Heart right ventricle (tissue), 16 donors: ENCODE measurements at places on chromosomes 6 and 20. TPM values are rescaled to one million over a fixed set of nuclear protein-coding genes. Genes with fewer than 3 reads are reported as not detected.

The SMOC2 gene
- total RNA-seq, result 39.1 TPM

The PRIM2 gene
- total RNA-seq, result 4.0 TPM

GRCh38 chr6:123036648-123037047 lies 40.6 kb downstream of the CLVS2 start:
- H3K27ac ChIP-seq, result no peak overlapping the region
- DNase-seq, result no peak
- no peaks in the 10 kb centered on the region for H3K36me3 ChIP-seq
- no peaks in the 10 kb centered on the region for H3K4me1 ChIP-seq

The MAS1 gene
- 0.02 TPM for total RNA-seq

DNA sequence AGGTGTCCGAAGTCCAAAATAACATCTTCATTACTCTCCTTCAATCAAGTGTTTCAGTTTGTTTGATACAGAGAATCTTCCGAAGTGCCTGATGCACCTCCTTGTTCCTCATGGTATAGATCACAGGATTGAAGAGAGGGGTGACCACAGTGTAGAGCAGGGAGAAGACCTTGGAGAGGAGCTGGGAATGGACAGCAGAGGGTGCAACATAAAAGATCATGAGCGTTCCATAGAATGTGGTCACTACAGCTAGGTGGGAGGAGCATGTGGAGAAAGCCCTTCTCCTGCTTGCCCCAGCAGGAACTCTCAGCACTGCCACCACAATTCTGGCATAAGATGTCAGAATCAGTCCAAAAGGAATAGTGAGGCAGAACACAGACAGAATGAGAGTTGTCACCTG lies 11.9 kb downstream of the OR12D1 start:
- H3K4me3 ChIP-seq, result no peak overlapping the region
- no peak for DNase-seq
- H3K27ac ChIP-seq, result no peak overlapping the region
- no peaks in the 10 kb centered on the region for H3K36me3 ChIP-seq

DNA sequence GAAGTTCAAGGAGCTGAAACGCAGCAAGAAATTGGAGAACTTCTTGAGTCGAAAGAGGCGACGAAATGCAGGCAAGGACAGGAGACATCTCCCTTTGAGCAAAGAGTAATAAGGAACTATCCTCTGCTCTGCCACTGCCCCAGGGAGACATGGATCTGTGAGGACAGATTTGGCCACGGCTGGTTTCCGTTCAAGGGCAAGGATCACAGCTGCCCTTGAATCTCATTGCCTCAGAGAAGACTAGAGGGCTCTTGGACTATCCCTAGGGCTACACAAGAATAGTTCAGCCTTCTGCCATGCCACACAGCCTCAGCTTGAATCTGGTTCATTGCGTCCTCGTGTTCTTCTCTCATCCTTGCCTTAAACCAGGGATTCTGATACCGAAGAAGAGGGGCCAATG lies 7.7 kb downstream of the RRP36 start:
- H3K27ac ChIP-seq, result no peak overlapping the region
- H3K36me3 ChIP-seq, result peaks cover 10% of the 10 kb centered on the region
- DNase-seq, result no peak
- H3K4me1 ChIP-seq, result no peaks in the 10 kb centered on the region

DNA sequence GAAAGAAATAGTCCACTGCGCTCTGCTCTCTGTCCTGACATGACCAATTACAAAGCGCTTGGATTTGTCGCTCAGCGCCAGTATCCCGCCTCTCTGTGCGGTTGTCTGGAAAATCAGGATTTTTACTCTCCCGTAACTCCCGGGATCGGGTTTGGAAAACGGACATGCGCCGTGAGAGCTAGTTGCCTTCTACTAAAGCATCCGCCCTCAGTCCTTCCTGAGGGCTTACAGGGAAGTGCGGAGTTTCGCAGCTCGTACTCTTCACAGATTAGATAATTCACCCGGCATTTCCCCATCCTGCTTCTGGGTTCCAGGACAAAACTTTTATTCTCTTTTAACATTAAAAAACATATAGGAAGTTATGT lies 427 bp upstream of the MKKS start:
- DNase-seq, result peak; percentile 96
- H3K27me3 ChIP-seq, result no peaks in the 10 kb centered on the region
- H3K27ac ChIP-seq, result peak overlapping the region; percentile 90
- peaks cover 37% of the 10 kb centered on the region for H3K4me1 ChIP-seq
- no peaks in the 10 kb centered on the region for H3K36me3 ChIP-seq

DNA sequence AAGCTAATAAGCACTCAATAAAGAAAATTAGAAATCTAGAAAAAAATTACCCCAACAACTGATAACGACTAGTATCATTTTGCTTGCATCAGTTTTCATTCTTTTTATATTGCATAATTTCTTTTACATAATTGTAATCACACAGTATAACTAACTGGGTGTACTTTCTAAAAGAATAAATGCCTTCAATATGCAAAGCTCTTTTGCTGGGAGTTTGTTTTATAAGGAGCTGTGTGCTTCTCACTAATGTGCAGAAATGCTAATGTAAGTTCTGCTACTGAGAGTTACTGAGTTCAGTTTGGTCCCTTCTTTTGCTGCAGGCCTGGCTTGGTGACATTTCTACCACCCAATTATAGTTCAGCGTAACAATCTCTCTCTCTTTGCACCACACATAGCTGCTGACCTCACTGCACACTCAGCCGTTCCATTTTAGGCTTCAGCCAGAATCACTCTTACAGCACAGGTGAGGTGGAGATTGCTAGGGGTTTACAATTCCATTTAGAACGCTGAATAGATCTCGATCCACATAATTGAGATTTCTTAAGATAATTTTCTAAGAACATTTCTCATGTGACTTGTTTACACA lies 20.9 kb upstream of the KLHL31 start:
- no peaks in the 10 kb centered on the region for H3K27me3 ChIP-seq
- H3K36me3 ChIP-seq, result no peaks in the 10 kb centered on the region
- peak overlapping the region; percentile 77 for H3K27ac ChIP-seq
- no peak for DNase-seq
- H3K4me3 ChIP-seq, result no peak overlapping the region

DNA sequence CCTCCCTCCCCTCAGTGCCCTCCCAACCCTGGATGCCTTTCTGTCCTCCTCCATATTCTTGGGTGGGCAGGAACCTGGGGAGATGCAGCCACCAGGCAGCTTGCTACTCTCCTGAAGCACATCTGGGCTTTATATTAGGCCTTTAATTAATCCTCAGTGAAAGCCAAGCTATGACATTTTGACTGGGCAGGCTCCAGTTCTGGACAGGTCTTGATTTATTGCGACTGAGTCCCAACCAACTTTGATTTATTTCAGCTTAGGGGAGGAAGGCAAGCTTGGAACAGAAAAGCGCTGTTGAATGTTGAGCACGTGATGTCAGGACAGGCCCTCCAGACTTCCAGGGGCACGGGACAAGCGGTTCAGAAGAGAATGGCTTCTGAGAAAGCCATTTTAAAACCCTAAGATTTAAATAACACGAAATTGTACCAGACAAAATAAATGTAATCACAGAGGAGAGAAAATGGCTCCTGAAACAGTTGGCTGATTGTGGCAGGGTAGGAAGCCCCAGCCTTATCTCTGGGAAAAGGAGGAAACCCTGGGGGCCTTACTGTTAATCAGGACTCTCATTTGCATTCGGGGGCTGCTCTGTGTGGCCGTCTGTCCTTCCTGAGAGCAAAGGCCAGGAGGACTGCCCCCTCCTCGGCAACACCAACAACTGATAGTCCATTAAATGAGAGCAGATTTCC lies 294.2 kb downstream of the FOXC1 start:
- H3K27ac ChIP-seq, result peak overlapping the region; percentile 53
- DNase-seq, result no peak
- no peaks in the 10 kb centered on the region for H3K4me1 ChIP-seq
- no peak overlapping the region for H3K4me3 ChIP-seq
- no peaks in the 10 kb centered on the region for H3K36me3 ChIP-seq
- H3K27me3 ChIP-seq, result no peaks in the 10 kb centered on the region

DNA sequence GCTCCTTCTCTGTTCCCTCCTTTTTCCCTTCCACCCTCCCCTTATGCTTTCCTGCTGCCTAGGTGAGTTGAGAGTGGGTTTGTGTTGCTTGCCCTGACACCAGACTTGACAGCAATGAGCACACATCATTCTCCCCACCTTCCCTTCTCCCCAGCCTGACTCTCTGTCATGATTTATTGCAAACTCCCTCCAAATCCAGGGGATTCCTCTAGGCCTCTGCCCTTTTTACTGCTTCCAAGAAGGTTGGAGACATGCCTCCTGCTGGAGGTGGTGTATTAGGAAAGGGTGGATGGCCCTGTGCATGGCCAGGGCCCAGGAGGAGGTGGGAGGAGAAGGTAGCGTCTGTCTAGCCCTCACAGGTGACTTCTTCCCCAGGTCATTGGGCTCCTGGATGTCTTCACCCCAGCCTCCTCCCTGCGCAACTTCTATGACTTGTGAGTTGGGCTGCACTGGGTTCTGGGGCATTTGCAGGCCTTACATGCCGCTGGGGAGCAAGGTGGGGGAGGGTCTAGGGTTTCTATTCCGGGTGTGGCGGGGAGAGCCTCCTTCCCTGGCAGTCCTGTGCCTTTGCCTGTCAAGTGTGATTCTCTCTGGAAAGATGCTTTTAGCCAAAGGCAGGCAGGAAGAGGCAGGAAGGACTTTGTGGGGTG lies 2.1 kb downstream of the MAPK13 start:
- no peak for DNase-seq
- no peak overlapping the region for H3K27ac ChIP-seq
- H3K27me3 ChIP-seq, result no peaks in the 10 kb centered on the region
- H3K36me3 ChIP-seq, result no peaks in the 10 kb centered on the region
- H3K4me3 ChIP-seq, result no peak overlapping the region

The GJA1 gene
- 105 TPM for total RNA-seq

DNA sequence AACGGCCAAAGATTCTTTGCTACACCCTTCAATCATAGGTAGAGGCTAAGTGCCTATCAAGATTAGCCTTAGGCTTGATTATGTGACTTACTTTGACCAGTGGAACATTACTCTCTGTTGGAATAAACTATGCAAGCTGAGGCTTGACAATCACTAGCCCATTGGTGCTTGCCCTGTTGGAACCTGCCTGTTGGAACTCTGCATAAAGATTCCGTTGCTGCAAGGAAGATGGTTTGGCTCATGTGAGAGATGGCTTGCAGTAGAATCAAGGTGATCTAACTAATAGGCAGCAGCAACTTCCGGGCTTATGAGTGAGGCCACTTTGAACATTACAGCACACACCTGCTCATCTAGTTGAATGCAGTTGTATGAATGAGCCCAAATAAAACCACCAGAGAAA lies 227.7 kb upstream of the TSHZ2 start:
- H3K27me3 ChIP-seq, result peaks cover 4% of the 10 kb centered on the region
- H3K36me3 ChIP-seq, result no peaks in the 10 kb centered on the region
- no peak overlapping the region for H3K27ac ChIP-seq
- DNase-seq, result no peak

DNA sequence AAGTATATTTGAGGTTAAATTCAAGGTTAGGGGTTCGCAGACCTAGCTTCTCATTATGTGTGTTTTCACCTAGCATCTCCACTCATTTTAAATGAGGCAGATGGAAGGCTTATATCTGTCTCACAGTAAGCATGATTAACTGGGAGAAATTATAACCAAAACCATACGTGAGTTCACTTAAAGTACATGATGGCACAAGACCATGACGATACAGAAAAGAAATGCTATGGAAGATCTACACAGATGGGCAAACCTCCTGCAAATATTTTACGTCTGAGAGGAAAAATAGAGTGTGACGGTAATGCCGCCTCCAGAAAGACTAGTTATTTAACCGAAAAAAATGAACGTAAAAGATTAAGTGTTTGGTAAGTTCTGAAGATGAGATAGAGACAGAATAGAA lies 337.8 kb downstream of the FARS2 start:
- H3K4me3 ChIP-seq, result no peak overlapping the region
- H3K27ac ChIP-seq, result no peak overlapping the region
- no peaks in the 10 kb centered on the region for H3K27me3 ChIP-seq
- DNase-seq, result no peak
- no peaks in the 10 kb centered on the region for H3K36me3 ChIP-seq
- no peaks in the 10 kb centered on the region for H3K4me1 ChIP-seq

DNA sequence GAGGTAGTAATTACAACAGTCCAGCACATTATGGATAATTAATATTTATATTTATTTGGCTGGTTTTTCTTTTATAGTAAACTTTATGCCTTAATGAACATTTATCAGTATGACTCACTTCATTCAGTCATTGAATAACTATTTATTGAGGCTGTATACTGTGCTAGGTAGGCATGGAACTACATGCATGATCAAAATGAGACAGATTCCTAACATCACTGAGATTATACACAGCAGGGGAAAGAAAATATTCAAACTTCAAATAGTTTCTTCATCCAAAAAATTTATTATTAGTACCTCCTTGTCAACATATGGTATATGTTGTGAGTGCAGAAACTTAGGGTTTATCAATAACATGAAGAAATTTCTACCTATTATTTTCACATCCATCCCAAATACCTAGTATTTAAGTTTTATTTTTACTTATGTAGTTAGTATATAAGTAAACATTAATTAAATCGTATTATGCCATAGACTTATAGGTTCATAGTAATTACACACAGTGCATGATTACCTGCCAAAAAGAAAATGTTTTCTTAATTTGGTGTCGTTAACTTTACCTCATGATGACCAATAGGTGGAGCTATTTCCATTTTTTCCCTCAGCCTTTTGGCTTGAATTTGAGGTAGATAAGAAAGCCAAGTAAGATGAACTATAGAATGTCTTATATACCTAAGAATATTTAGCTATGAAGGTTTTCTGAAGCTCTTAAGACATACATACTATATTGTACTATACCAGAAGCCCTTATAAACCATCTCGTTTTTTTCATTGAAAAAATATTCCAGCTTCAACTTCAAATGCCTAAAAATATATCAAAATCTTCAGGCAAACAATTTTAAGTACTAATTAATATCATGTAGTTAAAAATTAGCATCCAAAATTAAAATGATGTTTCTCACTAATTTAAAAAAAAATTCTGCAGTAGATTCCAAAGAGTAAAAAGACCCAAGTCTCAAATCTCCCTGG lies 12.5 kb upstream of the TMEM30A start:
- DNase-seq, result no peak
- peaks cover 31% of the 10 kb centered on the region for H3K36me3 ChIP-seq
- H3K27me3 ChIP-seq, result no peaks in the 10 kb centered on the region
- H3K4me1 ChIP-seq, result peaks cover 32% of the 10 kb centered on the region
- no peak overlapping the region for H3K4me3 ChIP-seq

- no peak overlapping the region for H3K4me3 ChIP-seq
- H3K27me3 ChIP-seq, result no peaks in the 10 kb centered on the region
- H3K4me1 ChIP-seq, result peaks cover 22% of the 10 kb centered on the region
- H3K27ac ChIP-seq, result peak overlapping the region; percentile 68
- no peak for DNase-seq
Measured at GRCh38 chr6:161011492-161012480, 20.2 kb downstream of the MAP3K4 start.

- H3K27ac ChIP-seq, result no peak overlapping the region
- H3K36me3 ChIP-seq, result no peaks in the 10 kb centered on the region
- H3K4me1 ChIP-seq, result no peaks in the 10 kb centered on the region
- no peak for DNase-seq
Measured at GRCh38 chr6:56992036-56992435, 37.1 kb downstream of the BEND6 start.

The HLA-DRA gene
- total RNA-seq, result 108 TPM

The NKAIN2 gene
- 3.0 TPM for total RNA-seq

The HDDC2 gene
- total RNA-seq, result 71.2 TPM

The NKX2-4 gene
- not detected for total RNA-seq

The MLIP gene
- 372 TPM for total RNA-seq
